ENCODE measurements at places on chromosomes 2 and 18.

- DNase-seq, result no peak
These were observed 99.8 kb downstream of the CAPN13 start for GRCh38 chr2:30707304-30707903.

DNA sequence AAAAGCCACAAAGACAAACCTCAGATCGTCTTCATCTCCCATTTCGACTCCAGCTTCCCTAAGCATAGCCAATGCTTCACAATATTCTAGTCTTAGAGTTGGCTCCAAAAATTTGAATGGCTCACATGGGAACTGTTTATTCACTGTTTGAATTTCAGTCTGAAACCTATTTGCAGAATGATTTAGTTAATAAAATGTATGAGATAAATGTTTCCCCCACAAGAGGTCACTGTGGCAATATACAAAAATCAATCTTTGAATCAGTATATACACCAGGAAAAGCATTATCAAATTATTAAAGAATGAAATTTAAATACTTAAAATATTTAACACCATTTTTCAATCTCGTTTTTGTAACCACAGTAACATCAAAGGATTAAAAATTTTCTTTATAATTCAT, 40.0 kb upstream of the MCM6 start:
- no peak for DNase-seq

- no peak for DNase-seq
These were observed 19.6 kb downstream of the EHD3 start for GRCh38 chr2:31253356-31254131.

GRCh38 chr2:20603791-20604190, 47.1 kb downstream of the HS1BP3 start:
- no peak for DNase-seq

DNA sequence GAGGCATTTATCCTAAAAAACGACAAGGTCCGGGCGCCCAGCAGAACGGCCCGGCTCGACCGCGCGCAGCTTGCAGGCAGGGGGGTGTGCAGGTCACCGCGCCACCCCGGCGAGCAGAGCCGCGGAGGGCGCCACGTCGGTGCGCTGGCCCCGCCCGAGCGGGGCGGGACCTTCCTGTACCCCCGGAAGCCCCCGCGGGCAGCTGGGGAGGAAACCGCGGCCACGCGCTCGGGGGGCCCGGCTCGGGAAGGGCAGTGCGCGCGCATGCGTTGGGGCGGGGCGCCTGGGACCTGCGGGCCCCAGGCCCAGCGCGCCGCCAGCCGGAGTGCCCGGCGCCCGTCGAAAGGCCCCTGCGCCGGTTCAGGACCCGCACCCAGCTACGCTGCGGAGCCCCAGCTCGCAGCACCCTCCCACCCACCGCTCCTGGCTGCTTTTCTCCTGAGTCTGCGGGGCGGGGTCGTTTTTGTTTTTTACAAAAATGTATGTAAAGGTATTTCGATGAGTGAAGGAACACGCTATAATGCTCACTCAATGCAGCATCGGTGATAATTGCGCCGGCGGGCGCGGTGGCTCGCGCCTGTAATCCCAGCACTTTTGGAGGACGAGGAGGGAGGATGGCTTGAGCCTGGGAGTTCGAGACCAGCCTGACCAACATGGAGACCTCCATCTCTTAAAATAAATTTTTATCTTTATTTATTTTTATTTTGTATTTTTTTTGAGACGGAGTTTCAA, 47.7 kb upstream of the POMC start:
- peak; percentile 84 for DNase-seq

GRCh38 chr2:6827566-6828298, 38.0 kb downstream of the CMPK2 start:
- no peak for DNase-seq

DNA sequence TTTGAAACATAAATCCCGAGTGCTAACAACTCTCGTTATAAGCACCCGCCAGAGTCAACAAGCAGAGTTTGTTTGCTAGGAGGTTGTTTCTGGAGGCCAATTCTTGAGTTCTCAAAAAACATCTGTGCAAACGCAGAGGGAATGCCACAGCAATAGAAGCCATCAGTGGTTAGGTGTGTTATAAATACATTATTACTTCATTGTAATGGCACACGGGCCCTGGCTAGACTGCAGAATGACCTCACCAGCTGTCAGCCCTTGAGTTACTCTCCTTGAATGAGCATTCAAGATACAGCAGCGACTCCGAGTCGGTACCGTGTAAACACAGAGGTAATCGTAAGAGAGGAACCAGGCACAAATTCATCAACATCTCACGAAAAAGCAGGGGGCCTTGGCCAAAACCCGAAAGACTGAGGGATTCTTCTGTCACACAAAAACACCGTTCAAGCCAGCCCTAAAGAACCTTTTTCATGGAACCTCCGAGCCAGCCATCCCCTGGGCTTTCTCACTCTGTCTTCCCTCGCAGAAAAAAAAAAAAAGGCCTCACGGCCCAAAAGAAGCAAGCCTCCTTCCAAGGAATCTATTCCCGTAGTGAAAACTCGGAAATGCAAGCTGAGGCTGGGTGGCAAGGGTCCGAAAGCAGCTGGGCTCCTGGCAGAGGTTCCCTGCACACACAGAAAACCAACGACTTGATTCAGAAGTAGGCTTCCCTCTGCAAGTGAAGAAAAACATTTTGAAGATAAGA, 133.7 kb upstream of the MEIS1 start:
- no peak for DNase-seq

GRCh38 chr18:35369126-35369525, 8.0 kb downstream of the ZNF396 start:
- DNase-seq, result no peak

DNA sequence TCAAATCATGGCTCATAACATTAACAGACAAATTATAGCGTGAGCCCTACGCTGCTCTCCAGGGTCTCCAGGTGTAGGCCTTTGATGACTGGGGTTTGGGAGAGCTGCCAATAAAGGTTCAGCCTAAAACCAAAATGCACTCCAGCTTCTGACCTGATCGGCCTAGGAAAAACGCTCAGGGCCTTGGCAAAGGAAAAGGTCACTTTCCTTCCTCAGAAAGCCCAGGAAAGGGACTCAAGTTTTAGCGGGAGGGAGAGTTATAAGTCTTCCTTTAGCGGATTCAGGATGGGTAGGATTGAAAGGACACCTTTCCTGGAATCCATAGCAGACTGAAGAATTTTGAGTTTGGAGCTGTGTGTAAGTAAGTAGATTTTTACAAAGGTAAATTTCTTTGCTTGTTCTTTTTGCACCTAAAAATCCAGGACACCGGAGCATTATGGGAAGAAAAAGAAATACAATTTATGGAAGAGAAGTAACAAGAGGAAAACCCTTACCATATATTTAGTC, 8.8 kb downstream of the EVX2 start:
- DNase-seq, result no peak

DNA sequence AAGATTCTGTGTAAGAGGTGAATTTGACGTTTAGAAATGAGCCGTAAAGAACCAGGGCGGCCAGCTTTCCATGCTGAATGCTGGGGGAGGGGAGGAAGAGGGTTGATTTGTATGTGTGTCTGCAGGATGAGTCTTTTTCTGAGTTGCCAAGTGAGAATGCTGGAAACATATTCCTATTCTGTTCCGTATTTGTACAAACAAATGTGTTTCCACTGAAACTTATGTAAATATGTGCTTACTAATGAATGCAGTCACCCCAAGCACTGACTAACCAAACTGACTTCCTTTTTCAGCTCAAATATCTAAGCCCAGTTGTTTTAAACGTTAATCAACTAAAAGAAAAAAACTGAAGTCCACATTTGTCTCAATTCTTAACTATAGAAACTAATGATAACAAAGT, 74.9 kb upstream of the APCDD1 start:
- DNase-seq, result no peak

DNA sequence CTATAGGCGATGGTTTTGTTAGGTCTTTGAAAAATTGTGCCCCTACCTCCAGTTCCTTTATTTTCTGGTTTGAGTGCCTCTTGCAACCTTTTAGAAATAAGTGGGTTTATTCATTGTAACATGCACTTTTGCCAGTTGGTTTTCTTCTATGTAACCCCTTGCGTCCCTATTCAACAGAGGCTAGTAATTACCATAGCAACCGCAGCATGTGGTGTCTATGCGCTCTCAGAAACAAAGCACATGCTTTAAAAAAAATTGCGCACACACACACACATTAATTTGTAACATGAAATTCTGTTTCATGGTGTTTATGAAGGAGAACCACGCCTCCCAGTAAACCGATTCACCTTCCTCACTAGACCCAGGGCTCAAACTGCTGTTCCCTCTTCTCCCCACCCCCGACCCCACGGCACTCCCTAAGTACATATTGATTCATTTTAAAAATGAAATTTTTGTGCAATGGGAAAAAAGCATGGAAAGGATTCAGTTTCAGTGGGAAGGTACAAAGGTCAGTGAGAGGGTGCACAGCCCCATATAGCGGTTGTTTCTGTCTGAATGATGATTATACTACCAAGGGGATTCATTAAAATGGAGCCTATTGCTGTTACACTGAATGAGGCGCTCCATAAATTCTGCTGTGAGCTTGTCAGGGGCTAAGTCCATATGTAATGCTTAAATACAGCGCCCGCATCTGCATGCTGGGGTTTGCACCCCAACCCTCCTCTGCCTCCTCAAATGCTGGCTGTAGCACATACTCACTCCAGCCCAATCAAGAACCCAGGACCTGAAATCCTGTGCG, 206.9 kb downstream of the ICOS start:
- DNase-seq, result no peak

GRCh38 chr2:199818026-199818425, 33.0 kb downstream of the FTCDNL1 start:
- DNase-seq, result no peak

DNA sequence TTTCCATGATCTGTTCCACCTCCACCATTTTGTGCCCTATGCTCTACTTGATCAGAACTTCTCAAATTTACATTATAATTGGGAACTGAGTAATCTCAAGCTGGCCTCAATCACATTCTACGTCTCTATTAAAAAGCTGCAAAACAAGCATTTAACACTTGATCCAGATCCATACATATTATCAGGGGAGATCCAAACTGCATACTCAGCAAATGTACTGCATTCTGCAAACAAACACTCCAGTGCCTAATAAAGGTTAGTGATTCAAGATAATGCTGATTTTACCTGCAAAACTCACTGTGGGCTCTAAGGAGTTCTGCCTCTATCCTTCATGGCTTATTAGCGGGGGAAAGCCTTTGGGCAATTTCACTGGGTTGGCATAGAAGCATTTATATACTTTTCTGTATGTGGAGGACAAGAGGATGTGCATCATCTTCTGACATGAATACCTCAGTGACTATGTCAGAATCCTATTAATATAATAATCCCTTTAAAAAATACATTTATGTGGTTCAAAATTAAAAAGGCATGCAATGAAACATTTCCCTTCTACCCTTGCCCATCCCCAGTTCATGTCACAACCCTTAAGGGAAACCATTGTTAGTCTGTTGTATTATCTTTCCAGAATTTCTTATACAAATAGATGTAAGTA, 40.2 kb downstream of the GALNT14 start:
- no peak for DNase-seq

GRCh38 chr2:150686391-150686790, 198.9 kb upstream of the RND3 start:
- no peak for DNase-seq

- DNase-seq, result no peak
These were observed 60.2 kb downstream of the RALBP1 start for GRCh38 chr18:9535430-9535991.

DNA sequence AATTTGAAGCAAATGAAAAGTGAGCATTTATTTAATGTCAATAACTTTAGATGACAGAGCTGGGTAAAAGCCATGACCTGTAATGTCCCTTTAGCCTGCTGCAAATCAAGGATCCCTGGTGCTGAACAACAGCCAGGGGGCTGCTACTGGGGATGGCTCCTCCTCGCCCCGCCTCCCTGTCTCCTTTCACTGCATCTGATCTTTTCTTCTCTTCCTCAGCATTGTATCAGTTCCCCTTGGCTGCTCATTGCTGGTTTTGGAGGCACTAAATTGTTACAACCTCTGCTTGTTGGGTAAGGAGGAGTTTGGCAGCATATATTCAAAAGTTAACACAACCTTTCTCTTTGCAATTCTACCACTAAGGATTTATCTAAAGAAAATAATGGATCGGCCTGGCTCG, 236.3 kb upstream of the ID2 start:
- DNase-seq, result no peak

DNA sequence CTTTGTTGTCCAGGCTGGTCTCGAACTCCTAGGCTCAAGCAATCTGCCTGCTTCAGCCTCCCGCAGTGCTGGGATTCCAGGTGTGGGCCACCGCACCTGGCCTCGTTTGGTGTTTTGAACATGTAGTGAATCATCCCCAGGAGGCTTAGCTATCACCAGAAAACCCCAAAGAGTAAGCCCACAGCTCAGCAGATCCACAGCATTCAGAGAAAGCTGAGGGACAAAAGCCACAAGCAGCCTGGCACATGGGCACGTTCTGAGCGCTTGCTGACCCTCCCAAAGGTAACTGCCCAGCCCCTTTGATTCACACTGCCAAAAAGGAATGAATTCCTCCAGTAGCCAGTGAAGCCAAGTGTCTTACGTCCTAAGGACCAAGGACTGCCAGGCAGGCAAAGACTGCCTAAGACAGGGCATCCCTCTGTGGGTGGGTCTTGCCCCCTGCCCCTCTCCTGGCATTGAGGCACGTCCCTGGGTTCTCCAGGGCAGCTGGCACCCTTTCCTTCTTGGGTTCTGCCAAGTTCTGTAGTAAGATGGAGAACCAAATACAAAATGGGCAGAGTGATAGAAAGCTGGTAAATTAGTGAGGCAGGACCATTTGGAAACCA, 31.7 kb downstream of the MBP start:
- peak; percentile 51 for DNase-seq

DNA sequence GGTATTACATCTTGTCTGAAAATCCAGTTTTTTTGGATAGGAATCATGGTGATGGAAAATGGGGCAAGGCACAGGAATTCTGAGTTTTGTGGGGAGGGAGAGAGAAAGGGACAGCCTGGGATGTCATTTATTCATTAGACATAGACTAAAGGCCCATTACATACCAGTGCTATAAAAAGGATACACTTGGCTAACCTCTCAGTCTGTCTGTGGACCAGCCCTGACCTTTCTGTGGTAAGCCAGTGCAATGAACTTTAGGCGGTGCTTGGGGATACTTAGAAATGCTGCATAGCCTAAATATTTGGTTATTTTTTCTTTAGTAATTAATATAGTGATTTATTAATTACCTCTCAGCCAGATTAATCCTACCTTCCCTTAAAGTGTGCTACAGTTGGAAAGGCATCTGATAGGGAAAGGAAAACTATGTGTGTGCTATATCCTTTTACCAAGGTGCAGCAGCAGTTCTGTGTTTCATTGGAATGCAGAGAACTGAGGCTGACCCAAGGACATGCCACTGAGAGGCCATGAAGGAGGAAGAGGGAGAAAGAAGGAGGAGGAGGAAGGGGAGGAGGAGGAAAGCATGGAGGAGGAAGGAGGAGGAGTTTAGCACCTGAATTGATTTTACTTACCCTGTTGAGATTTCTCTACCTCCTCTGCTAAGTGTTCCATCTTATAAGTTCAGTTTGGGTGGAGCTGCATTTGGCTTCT, 37.5 kb downstream of the KCNS3 start:
- no peak for DNase-seq

GRCh38 chr2:215498431-215498830, 62.6 kb upstream of the FN1 start:
- no peak for DNase-seq

GRCh38 chr2:132503701-132504100, 87.1 kb downstream of the GPR39 start:
- no peak for DNase-seq

GRCh38 chr2:231348704-231349373, 46.7 kb upstream of the B3GNT7 start:
- DNase-seq, result no peak

Data from activated T-cell treated with anti-CD3 and anti-CD28 coated beads, Interleukin-2, amount 50 U/mL, for 1 hour (primary cell).